ENCODE measurements at places on chromosomes 3 and 15.

GRCh38 chr15:40339621-40339945 is 1.2 kb downstream of the CCDC9B start:
- no peak for DNase-seq

- DNase-seq, result no peak
These were observed 802.5 kb upstream of the DPPA4 start for GRCh38 chr3:110139821-110140220.

DNA sequence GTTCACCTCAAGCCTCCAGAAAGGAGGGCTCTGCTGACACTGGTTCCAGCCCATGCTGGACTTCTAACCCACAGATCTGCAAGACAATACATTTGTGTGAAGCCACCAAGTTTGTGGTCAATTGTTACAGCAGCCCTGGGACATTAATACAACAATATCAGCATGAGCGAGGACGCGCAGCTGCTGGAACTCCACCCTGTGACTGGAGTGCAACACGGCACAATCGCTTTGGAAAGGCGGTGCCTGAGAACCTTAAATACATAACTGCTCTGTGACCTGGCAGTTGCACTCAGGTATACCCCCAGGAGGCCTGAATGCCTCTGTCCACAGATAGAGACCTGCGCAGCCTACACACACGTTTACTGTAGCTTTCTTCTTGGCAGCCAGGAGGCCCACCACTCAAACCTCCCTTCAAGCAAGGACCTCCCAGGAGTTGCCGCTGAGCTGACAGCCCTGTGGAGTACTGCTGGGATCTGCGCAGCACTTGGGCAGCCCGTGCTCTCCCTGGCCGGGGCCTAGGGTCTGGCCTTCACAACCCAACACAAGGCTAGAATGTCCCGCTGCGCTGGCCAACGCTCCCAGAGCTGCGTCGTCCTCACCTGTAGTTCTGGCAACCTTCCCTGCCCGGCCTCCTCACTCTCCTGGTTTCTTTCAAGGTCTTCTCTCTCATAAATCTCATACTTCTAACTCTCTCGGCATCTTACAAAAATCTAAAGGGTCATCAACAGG is 8.3 kb downstream of the MRPS25 start:
- no peak for DNase-seq

- no peak for DNase-seq
These were observed 407.5 kb downstream of the ZBTB20 start for GRCh38 chr3:114739627-114740026.

DNA sequence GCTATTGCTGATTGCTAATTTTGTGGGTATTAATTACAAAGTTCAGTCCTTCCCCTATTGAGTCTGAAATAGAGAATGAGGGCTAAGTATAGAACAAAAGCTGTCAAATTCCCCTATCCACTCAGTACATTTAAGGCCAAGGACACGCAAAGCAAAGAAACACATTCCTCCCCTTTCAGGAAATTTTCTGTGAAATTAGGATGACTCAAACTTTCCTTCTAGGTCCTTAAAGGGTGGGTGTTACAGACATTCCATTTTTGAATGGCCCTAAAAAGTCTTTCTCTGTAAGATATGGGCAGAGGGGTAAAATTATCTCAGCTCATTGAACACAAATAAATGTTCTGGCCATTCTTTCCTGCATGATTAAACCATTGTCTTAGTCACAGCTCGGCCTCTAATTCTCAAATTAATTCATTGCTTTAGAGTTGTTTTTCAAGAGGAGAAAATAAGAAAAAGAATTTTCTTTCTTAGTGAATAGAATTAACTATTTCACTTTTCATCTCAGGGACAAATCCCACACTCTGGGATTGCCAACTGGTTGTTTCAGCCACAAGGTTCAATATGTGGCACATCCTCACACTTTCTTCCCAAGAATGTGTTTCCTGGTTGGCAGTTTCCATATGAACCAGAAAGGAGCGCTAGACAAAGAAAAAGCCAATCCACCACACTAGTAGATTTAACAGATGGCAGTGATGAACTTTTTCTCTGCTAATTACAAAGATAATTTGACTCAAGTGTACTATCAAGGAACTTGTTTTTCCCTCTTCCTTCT is 424.1 kb downstream of the ZNF385D start:
- DNase-seq, result no peak

DNA sequence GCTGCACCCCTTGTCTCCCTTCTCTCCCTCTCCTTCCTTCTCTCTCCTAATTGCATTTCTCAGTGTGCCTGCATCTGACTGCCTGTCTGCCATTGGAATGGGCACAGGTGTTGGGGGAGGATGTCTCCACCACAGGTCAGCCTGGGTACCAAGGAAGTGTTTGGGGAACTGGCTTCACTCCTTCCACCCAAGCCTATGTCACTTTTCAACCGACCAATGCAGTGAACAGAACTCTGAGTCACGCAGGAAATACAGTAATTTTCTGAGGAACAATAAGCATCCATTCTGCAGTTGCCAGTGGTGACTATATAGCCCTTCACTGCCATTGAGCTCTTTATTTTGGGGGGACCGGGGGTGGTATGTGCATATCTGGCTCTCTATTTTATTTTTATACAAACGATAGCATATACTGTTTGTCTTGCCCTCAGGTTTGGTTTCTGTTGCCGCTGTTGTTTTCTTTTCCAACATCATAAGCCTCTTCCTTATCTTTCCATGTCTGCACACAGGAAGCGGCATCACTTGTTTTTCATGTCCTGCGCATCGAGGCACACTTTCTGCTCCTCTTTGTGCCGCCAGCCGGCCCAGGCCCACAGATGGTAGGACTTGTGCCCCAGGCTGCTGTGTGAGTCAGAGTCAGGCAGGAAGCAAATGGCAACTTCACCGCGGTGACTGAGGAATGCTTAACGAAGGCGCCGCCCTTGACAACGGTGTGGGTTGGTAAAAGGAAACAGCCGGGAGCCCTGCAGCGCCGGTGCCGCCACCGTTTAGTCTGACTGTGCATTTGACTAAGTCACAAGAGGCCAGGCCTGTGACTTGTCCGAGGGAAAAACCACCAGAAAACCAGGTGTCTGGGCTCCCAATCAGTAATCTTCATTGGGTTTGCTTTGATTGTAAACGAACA is 21.1 kb upstream of the CDCP1 start:
- DNase-seq, result peak; percentile 92

DNA sequence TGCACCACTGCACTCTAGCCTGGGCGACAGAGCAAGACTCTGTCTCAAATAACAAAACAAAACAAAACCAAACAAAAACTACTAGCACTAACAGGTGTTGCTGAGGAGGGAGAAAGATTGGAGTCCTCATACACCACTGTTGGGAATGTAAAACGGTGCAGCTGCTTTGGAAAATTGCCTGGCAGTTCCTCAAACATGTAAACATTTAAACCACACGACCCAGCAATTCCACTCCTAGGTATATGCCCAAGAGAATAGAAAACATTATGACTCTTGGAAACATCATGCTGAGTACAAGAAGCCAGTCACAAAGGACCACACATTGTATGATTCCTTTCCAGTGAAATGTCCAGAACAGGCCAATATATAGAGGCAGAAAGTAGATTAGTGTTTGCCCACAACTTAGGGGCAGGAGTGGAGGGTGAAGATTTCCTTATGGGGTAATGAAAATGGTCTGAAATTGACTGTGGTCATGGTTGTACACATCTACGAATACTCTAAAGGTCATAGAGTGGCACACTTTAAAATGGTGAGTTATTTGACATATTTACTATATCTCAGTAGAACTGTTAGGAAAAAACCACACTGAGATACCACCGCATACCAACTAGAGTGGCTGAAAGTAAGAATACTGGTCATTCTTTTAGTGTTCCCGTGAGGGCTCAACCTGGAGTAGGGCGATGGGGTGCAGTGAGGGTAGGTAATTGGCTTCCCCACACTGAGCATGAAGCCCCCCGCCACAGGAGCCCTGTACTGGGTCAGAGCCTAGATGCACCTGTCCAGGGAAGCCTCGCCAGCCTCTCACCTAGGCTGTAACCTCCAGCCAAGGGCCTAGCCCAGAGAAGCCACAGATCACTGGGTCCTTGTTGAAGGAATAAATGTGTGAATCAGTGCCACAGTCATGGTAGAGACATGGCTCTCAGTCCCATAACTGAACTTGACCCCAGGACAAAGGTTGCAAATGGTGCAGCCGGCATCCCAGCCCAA is 131.1 kb downstream of the NUP210 start:
- no peak for DNase-seq

GRCh38 chr15:60137711-60138396 is 133.7 kb downstream of the FOXB1 start:
- no peak for DNase-seq

DNA sequence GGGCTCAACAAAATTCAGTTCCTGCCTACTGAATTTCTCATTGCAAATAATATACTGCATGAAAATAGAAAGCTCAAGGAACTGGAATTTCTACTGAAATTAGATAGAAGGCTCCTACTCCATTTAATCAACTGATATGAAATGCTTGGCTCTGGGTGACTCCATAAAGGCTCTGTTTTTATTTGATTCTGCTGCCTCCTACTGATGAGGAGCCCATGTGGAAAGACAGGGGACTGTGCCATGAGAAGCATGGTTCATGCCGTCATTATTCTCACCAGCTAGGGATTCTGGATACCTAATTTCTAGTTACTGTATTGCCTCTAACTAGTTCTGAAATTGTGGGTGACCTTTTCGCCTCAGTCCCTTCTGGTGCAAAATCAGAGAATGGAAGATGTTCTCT is 366.2 kb upstream of the DPH6 start:
- DNase-seq, result no peak

DNA sequence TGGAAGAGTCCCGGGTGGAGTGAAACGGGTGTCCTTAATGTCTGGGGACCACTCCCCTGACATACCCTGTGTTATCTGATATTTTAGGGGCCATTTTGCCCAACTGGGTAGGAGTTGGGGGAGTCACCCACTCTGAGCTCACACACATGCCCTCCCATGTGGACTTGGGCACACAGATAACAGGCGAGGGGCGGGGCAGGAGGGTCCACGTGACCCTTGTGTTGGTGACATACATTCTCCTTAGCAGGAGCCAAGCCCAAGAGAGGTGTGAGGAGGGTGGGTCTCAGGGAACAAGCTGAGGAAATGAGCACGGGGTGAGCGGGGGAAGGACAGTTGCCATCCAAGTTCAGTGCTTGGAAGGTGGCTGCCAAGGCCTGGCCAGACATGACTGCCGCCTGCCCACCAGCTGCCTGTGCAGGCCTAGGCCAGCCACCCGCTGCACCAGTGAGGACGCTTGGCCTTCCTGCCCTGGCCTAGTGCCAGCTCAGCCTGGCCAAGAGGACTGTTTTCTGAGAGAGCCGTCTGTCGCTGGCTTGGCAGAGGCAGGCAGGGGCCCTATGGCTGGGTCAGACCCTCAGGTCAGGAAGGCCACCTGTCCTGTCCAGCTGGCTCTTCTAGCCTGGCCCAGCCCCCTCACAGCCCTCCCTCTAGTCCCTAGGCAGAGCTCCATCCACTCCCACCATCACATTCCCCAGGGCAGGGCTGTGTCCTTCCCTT is 31.3 kb upstream of the TMEM115 start:
- no peak for DNase-seq

GRCh38 chr3:123795471-123796251 is 88.5 kb downstream of the MYLK start:
- DNase-seq, result no peak
